Left ventricle myocardium inferior (tissue), 1 donor: ENCODE measurements at places on chromosomes 16 and 17.

DNA sequence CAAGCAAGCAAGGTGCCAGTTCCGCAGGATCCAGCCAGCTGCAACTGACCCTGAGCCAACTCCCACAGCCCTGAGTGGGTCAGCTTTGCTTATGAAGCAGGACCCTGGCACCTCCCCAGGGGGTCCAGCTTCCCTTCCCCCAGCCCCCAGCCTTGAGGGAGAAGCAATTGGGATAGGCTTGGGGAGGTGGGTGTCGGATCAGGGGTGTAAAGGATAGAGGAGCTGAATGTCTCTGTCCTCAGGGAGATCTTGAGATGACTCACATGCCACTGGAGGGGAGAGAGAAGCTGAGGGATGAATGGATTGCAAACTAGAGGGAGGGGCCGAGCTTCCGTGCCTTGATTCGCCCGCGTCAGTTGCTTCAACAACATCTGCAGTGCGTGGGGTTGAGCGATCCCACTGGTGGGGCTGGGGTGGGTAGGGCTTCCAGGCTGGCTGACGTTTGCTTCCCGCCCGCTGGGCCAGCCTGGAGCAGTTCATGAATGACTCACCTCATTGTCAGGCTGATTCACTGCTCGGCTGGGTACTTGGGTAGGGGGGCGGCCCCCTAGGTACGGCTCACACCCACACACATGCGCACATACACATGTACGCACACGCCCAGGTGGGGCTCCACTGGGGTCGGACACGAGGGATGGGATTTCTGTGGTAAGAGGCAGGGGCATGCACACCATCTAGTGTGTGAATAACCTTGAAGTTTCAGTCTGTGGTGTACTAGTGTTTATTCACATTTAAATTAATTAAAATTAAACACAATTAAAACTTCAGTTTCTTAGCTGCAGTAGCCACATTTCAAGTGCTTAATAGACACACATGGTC, 3.6 kb upstream of the HROB start:
- DNase-seq: peak; percentile 63

- DNase-seq: no peak
These were observed 577.0 kb downstream of the CDH11 start for GRCh38 chr16:64544859-64545258.

- DNase-seq: peak; percentile 17
These were observed 92.9 kb downstream of the TBC1D16 start for GRCh38 chr17:79942591-79943346.

DNA sequence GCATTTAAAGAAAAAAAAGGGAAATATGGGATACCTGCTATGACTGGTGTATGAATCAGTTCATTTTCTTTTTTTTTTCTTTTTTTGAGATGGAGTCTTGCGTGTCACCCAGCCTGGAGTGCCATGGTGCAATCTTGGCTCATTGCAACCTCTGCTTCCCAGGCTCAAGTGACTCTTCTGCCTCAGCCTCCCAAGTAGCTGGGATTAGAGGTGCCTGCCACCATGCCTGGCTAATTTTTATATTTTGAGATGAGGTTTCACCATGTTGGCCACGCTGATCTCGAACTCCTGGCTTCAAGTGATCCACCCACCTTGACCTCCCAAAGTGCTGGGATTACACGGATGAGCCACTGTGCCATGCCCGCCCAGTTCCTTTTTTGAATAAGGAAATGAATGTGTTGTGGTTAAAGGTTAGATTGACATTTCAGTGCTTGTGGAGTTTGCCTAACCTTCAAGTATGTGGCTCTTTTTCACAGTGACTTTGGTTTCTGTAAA, 7.7 kb downstream of the HAPSTR1 start:
- no peak for DNase-seq
